ENCODE measurements at places on chromosomes 12 and 14. TPM values are rescaled to one million over a fixed set of nuclear protein-coding genes. Genes with fewer than 3 reads are reported as not detected.
A peak's percentile ranks its signal among the peaks of the same experiment; 100 is the strongest.

SERPINA9 gene
- total RNA-seq, result not detected

DNA sequence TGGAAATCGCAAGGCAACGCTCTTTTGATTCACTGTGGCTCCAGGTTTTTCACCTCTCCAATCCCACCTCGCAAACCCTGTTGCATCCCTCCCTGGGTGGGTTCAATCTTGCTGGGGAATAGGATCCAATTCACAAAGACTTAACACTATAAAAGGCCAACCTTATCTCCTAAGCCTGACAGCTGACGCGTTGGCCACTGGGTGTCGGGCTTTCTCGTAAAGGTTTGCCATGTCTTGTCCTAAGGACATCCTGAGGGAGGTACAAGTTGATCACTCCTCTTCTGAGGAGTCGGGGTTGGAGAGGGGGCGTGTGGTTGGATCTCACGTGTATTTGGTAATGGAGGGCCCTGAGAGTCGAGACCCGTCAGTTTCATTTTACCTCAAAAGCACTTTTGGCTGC, 112.6 kb upstream of the FZD10 start:
- H3K27me3 ChIP-seq, result peaks cover 63% of the 10 kb centered on the region
- no peak overlapping the region for H3K27ac ChIP-seq
- H3K4me3 ChIP-seq, result no peak overlapping the region
- DNase-seq, result no peak
- H3K36me3 ChIP-seq, result no peaks in the 10 kb centered on the region

DNA sequence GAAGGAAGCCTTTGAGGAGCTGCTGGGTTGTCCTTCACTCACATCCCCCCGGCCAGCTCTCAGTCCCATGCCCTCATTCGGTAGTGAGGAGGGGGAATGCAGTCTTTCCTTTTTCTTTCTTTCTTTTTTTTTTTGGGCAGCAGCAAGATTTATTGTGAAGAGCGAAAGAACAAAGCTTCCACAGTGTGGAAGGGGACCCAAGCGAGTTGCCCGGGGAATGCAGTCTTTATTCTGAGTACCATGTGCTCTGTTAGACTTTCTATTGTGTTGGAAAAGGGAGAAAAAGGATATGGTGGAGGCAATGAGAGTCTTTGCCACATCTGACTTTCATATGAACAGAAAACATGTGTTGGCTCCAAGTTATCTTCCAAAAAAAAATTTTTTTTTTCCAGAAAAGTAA, 29.9 kb upstream of the YARS2 start:
- no peaks in the 10 kb centered on the region for H3K27me3 ChIP-seq
- DNase-seq, result no peak

- H3K27me3 ChIP-seq, result no peaks in the 10 kb centered on the region
- no peaks in the 10 kb centered on the region for H3K4me1 ChIP-seq
- H3K4me3 ChIP-seq, result no peak overlapping the region
- no peak for DNase-seq
Observed at GRCh38 chr14:105375635-105376057, 22.7 kb upstream of the TEX22 start.

POLE2 gene
- total RNA-seq, result 0.75 TPM

KRT81 gene
- not detected for total RNA-seq

GRCh38 chr14:61733972-61734371, 28.2 kb upstream of the SNAPC1 start:
- H3K4me3 ChIP-seq, result no peak overlapping the region
- peaks cover 4% of the 10 kb centered on the region for H3K4me1 ChIP-seq
- no peaks in the 10 kb centered on the region for H3K36me3 ChIP-seq
- DNase-seq, result no peak
- no peaks in the 10 kb centered on the region for H3K27me3 ChIP-seq

THTPA gene
- total RNA-seq, result 21.2 TPM

GRCh38 chr12:49921936-49922335, 18.2 kb upstream of the FAIM2 start:
- H3K4me1 ChIP-seq, result no peaks in the 10 kb centered on the region
- no peaks in the 10 kb centered on the region for H3K27me3 ChIP-seq
- H3K4me3 ChIP-seq, result no peak overlapping the region
- DNase-seq, result no peak
- H3K36me3 ChIP-seq, result no peaks in the 10 kb centered on the region

DNA sequence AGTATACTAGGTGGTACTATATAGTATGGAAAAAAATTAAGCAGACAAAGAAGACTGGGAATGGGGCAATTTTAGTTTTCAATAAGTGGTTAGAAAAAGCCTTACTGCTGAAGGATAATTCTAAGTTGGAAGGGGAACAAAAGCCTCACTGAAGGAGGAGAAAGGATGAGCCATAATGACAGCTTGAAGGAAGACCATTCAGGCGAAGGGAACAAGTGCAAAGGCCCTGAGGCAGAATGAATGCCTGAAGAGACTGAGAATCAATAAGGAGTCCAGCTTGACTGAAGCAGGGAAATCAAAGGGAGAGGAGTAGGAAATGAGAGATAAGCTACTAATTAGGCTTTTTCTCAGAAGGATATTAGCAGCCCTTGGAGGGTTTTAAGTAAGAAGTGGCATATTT, 28.5 kb downstream of the PPP1R13B start:
- no peaks in the 10 kb centered on the region for H3K36me3 ChIP-seq
- no peaks in the 10 kb centered on the region for H3K27me3 ChIP-seq
- no peak for DNase-seq
- H3K27ac ChIP-seq, result peak overlapping the region; percentile 43
- H3K4me1 ChIP-seq, result peaks cover 38% of the 10 kb centered on the region
- no peak overlapping the region for H3K4me3 ChIP-seq

SUOX gene
- total RNA-seq, result 44.8 TPM

GYS2 gene
- total RNA-seq, result 0.09 TPM

OTX2 gene
- not detected for total RNA-seq

DNA sequence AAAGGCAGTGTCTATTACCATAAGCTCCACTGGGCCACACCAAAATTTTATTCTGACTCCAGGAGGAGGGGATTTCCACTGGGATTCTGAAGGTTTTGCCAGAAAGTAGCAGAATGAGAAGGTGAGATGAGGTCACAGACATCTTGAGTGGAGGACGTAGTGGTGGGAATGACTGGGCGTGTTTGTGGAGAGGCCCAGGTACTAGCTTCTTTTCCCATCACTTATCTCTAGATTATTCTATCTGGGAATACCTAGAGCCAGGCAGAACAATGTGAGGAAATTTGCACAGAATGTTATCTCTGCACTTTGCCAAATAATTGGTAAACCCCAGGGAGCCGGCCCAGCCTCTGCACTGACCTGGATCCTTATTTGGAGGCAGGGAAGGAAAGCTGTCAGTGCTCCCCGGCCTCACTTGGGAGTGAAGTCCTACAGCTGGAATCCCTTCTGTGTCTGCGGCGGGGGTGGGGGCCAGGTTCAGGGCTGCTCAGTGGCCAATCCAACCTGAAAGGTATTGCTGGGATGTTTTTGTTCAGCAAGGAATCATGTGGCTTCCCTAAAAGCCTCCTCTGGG, 129.4 kb downstream of the C12orf75 start:
- no peak overlapping the region for H3K4me3 ChIP-seq
- H3K27ac ChIP-seq, result peak overlapping the region; percentile 37
- no peaks in the 10 kb centered on the region for H3K27me3 ChIP-seq
- no peaks in the 10 kb centered on the region for H3K36me3 ChIP-seq
- DNase-seq, result peak; percentile 30

DNA sequence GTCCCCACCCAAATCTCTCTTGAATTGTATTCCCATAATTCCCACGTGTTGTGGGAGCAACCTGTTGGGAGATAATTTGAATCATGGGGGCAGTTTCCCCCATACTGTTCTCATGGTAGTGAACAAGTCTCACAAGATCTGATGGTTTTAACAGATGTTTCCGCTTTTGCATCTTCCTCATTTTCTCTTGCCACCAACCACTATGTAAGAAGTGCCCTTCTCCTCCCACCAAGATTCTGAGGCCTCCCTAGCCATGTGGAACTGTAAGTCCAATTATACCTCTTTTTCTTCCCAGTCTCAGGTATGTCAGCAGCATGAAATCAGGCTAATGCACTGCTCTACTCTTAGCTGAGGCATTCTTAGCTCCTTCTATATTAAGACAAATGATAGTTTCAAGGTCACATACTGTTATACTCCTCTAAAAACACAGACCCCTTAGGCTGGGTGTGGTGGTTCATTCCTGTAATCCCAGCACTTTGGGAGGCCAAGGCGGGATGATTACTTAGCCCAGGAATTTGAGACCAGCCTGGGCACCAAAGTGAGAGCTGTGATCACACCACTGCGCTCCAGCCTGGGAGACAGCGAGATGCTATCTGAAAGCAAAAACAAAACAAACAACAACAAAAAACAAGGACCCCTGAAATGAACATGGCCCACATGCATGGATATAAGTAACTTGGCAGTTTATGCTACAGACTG, 3.6 kb downstream of the SCAF11 start:
- H3K4me3 ChIP-seq, result peak overlapping the region; percentile 71
- peak overlapping the region; percentile 99 for H3K27ac ChIP-seq
- H3K36me3 ChIP-seq, result peaks cover 14% of the 10 kb centered on the region

DNA sequence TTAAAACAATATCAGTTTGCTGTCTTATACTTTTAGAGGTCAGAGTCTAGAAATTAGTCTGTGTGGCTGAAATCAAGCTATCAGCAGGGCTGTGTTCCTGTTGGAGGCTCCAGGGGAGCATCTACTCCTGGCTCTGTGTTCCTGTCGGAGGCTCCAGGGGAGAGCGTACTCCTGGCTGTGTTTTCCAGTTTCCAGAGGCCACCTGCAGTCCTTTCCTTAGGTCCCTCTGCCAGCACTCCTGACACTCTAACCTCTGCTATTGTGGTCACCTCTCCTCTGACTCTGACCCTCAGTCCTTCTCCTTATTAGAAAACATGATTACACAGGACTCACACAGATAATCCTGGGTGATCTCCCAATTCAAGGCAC, 1140.7 kb upstream of the TMEM132C start:
- H3K27me3 ChIP-seq, result no peaks in the 10 kb centered on the region
- peaks cover 5% of the 10 kb centered on the region for H3K4me1 ChIP-seq
- H3K36me3 ChIP-seq, result no peaks in the 10 kb centered on the region
- DNase-seq, result no peak
- no peak overlapping the region for H3K27ac ChIP-seq

GRCh38 chr12:99253068-99253467, 394.5 kb upstream of the GARIN6 start:
- no peak for DNase-seq
- H3K27ac ChIP-seq, result no peak overlapping the region
- H3K27me3 ChIP-seq, result no peaks in the 10 kb centered on the region
- no peaks in the 10 kb centered on the region for H3K4me1 ChIP-seq

KRT6C gene
- total RNA-seq, result not detected

DNA sequence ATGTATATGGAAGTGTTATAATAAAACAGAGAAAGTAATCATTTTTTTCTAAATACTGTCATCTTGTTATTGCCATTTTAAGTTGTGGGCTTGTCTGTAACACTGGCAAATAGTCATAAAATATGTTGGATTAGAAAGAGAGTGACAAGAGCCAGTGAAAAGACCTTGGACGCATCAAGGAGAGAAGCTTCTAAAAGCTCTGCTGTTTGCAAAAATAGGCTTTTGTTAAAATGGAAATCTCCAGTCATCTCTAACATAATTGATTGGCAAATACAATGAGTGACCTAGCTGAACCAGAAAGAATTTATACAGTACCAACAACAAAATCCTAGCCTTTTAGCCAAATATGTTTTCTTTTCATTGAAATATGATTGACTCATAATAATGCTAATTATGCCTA, 245.8 kb upstream of the RMST start:
- DNase-seq, result no peak
- no peaks in the 10 kb centered on the region for H3K4me1 ChIP-seq
- H3K27me3 ChIP-seq, result no peaks in the 10 kb centered on the region

- peaks cover 4% of the 10 kb centered on the region for H3K27me3 ChIP-seq
- H3K27ac ChIP-seq, result no peak overlapping the region
- H3K4me1 ChIP-seq, result no peaks in the 10 kb centered on the region
- DNase-seq, result no peak
Observed at GRCh38 chr14:64556526-64556925, 6.8 kb downstream of the PPP1R36 start.

DNA sequence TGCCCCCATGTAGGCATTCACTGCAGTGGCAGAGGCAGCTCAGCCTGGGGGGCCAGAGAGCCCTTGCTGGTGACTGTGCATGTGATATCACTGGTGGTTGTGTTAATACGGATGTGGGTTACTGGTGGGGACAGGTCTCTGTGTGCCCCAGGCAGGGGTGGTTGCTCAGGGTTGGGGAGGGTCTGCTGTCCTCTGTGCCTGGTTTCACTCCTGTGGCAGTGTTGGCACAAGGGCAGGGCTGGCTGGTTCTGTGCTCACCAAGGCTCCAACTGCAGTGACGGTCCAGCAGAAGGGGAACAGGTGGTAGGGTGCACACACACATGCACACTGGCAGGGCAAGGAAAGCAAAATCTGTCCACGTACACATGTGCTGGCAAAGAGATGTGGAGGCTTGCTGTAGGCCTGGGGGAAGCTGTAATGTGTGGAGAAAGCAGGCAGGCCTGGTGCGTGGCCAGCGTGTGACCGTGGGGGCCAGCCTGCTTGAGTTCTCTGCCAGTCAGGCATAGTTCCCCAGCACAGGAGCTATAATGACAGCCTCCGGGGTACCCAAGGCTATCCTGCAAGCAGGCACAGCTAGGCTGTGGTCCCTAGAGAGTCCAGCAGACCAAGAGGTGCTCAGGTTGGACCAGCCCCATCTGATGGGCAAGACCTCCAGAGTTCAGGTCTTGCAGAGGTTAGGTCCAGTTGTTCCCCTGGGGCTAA, 254.6 kb downstream of the FBXL14 start:
- peaks cover 19% of the 10 kb centered on the region for H3K4me1 ChIP-seq
- H3K36me3 ChIP-seq, result no peaks in the 10 kb centered on the region
- no peak overlapping the region for H3K27ac ChIP-seq
- DNase-seq, result no peak
- H3K27me3 ChIP-seq, result no peaks in the 10 kb centered on the region
- no peak overlapping the region for H3K4me3 ChIP-seq

GRCh38 chr12:128076188-128076587, 190.8 kb upstream of the TMEM132C start:
- H3K27me3 ChIP-seq, result peaks cover 8% of the 10 kb centered on the region
- no peak overlapping the region for H3K4me3 ChIP-seq
- no peak overlapping the region for H3K27ac ChIP-seq
- H3K36me3 ChIP-seq, result no peaks in the 10 kb centered on the region

- H3K27ac ChIP-seq, result no peak overlapping the region
- H3K4me1 ChIP-seq, result no peaks in the 10 kb centered on the region
- no peaks in the 10 kb centered on the region for H3K27me3 ChIP-seq
- H3K36me3 ChIP-seq, result no peaks in the 10 kb centered on the region
- DNase-seq, result no peak
Observed at GRCh38 chr12:24780697-24781368, 168.1 kb downstream of the BCAT1 start.

GRCh38 chr12:51246254-51246853, 7.7 kb downstream of the DAZAP2 start:
- H3K27ac ChIP-seq, result peak overlapping the region; percentile 77
- H3K4me3 ChIP-seq, result no peak overlapping the region
- no peaks in the 10 kb centered on the region for H3K27me3 ChIP-seq

SOAT2 gene
- total RNA-seq, result not detected

GRCh38 chr12:116708826-116709756, 28.8 kb downstream of the SPRING1 start:
- H3K4me1 ChIP-seq, result peaks cover 7% of the 10 kb centered on the region
- no peaks in the 10 kb centered on the region for H3K36me3 ChIP-seq
- no peak overlapping the region for H3K4me3 ChIP-seq
- no peak overlapping the region for H3K27ac ChIP-seq
- DNase-seq, result peak; percentile 33
